Activated T-helper 2 cell treated with anti-CD3 and anti-CD28 coated beads, Interferon-gamma antibody, Interleukin-2, Interleukin-4, amounts not matched to agents 10 μg/mL and 5 μg/mL and 100 μg/mL, durations not matched to agents 14 hours and 24 hours and 36 hours (primary cell): ENCODE measurements at places on chromosomes 7 and 10. TPM values are rescaled to one million over a fixed set of nuclear protein-coding genes. Genes with fewer than 3 reads are reported as not detected.

- no peak for DNase-seq
Observed at GRCh38 chr7:132941905-132942304, 140.0 kb downstream of the CHCHD3 start.

Gene EBLN1
- not detected in 2 replicates for total RNA-seq

DNA sequence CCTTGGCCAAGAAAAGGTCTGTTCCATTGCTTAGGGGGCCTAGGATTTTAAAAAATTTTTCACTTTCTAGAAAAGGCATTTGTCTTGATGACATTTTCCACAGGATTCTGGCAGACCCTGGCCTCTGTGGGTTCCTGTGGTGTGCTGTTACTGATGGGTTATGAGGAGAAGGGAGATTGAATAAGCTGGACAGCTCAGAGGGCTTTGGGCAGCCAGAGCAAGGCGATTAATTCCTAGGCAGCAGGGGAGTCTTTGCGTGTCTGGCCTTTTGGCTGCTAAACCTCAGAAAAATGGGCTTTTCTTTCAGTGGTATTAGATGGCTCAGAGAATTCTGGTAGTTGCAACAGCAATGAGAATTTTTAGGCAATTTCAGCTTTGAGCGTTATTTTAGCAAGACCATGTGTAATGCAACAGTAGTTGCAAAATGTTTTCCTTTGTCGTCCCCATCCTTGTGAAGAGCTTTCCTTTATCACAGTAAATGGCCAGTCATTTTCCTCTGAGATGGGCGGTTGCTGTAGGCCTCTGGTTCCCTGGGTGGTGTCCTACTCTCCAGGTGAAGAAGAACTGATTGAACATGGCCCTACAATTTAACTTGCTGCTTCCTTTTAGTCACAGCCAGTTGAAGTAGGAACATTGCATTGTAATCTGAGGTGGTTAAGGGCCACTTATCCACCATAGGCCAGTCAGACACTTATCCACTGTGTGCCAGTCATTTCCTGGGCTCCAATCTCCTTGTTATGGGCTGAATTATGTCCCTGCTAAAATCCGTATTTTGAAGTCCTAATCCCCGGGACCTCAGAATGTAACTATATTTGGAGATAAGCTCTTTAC lies 43.2 kb downstream of the SH2D4B start:
- no peak for DNase-seq

Gene SPAG6
- total RNA-seq: 0.14 and 0.62 TPM in 2 replicates

Gene NCF1
- total RNA-seq: 0.52 and 0.90 TPM in 2 replicates

- DNase-seq: no peak
Observed at GRCh38 chr7:158432369-158433341, 155.0 kb downstream of the PTPRN2 start.

Gene RAMP3
- 0.14 TPM in 2 replicates for total RNA-seq

DNA sequence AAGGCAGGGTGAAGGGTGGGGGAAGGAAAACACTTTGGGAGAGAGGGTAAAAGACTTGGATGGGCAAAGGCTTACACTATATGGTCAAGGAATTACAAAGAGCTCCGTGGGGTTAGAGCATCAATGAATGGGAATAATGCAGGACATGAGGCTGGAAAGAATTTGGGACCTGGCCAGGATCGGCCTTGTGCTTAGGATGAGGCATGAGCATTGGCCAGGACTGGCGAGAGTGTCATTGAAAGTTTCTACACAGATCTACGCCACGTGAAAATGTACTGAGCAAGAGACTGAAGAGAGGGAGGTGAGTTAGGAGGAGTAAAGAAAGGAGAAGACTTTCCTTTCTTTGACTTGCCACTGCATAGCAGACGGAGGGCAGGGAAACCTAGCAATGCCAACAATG lies 142.8 kb downstream of the PTEN start:
- no peak for DNase-seq

Gene CCDC146
- total RNA-seq: 2.7 and 2.9 TPM in 2 replicates

Gene SYT15
- 1.5 TPM in 2 replicates for total RNA-seq

- DNase-seq: no peak
Observed at GRCh38 chr10:62613424-62613823, 191.1 kb upstream of the ADO start.

Gene ZNF138
- 7.9 and 8.1 TPM in 2 replicates for total RNA-seq

DNA sequence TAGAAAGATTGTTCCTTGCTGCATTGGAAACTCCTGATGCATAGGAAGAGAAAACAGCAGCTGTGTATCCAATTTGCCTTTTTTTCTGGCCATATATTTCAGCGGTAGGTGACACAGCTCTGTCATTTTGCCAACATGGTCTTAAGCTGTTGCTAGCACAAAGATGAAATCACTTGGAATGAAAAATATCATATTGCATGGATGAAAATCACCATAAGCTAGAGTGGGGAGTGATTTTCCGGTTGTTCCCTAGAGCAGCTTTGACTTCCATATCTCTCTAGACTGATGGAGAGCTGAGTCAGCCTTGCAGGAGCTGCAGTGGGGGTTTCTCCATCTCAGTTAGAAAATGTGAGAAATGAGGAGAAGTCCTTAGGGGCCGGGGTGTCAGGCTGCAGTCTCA lies 38.3 kb upstream of the BTBD16 start:
- DNase-seq: no peak

DNA sequence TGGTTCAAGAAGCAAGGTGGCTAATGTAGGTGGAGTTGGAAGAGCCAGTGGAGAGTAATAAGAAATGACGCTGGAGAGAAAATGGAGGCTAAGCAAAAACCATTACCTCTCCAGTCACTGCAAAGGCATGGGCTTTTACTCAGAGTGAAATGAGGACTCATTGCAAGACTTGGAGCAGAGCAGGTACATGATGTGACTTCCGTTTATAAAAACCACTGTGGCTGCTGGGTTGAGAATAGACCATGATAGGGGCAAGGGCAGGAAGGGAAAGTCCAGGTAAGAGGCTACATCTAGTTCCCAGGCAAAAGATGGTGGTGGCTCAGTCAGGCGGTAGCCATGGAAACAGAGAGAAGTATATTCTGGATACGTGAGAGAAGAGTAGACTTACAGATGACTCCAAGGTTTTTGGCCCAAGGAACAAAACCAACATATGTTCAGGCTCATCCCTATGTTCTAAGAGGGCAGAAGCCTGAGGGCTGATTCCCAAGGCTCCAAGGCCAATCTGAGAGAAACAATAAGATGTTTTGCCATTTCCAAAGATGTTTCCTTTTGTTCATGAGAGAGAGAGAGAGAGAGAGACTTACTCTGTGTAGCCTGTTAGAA lies 21.5 kb upstream of the PDE1C start:
- DNase-seq: no peak

DNA sequence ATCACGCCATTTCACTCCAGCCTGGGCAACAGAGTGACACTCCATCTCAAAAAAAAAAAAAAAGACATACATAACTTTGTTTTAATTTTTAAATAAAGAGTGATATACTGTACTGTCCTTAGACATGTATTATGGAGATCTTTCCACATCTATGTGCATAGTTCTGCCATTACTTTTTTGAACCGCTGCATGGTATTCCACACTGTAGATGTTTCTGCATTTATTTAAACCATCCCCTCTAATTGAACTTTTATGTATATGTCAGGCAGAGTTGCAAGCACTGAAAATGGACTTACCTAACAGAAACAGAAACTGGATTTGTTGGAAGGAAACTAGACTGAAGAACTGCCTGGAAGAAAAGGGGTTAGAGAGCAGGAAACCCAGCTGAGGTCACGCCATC lies 8.5 kb upstream of the ARHGAP19 start:
- no peak for DNase-seq

Gene PODXL
- 0.68 and 0.76 TPM in 2 replicates for total RNA-seq

- no peak for DNase-seq
Observed at GRCh38 chr7:148735141-148735540, 36.4 kb downstream of the CUL1 start.

DNA sequence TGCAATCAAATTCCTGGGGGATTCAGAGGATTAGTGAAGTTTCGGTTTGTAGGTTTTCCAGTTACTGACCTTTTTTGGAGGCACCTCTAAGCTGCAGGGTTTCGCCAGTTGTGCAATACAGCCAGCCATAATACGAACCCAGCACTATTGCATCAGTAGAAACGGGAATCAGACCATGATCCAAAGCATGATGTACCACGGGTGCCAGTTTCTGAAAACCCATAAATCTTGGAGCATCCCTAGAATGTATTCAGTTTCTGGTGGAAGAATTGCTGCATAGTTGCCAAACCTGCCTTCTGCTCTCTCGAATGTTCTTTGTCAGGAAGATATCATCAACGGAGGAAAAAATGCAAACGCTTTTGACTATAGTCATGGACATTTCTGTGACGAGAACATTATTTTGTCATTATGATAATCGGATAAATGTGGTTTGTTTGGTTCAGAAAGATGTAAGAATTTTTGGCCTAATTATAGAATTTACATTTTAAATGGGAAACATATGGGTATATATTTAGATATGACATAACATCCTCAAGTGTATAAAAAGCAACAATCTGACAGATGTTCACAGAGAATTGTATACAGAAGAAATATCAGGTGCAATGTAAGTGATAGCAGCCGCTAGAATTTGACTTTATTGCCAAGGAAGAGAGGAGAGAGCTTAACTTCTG lies 186.2 kb upstream of the PRKCQ start:
- DNase-seq: no peak

- DNase-seq: no peak
Observed at GRCh38 chr10:28812384-28813372, 135.4 kb downstream of the BAMBI start.

GRCh38 chr10:63720676-63721075 lies 199.5 kb downstream of the REEP3 start:
- DNase-seq: no peak

DNA sequence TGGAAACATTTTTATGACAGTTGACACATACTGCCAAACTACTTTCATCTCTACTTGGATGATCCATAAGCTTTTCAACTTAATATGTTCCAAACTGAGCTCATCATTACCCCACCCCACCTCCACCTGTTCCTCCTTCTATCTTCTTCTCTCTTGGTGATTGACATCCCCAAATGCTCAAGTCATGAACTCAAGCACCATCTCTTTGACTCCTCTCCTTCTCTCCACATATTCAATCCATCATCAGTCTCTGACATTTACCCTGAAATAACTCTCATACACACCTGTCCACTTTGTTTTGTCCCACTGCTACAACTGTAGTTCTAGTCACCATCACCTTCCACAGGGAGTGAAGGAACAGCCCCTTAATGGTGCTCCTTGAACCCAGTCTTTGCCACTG lies 43.3 kb downstream of the SGCE start:
- DNase-seq: no peak

Gene DKK1
- total RNA-seq: not detected in 2 replicates

Gene SORBS1
- total RNA-seq: 0.43 and 1.3 TPM in 2 replicates

DNA sequence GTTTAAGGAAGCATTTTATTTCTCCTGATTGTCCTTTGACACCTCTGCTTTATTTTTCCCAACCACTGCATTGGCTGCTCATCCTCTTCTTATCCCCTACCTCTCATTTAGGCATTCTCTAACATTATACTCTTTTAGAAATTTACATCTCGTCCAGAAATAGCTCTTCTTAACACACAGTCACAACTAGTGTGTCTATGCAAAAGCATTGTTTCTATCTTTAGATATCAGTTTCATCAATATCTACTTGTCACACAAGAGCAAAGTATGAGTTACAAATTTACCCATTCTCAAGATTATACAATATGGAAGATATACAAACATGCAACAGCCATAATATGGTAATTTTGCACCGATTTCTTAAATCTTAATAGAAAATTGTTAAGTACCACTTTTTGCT lies 35.7 kb upstream of the MDFIC start:
- DNase-seq: no peak

- DNase-seq: no peak
Observed at GRCh38 chr7:119969054-119969453, 303.9 kb upstream of the KCND2 start.

GRCh38 chr10:99667108-99667751 lies 7.9 kb downstream of the ENTPD7 start:
- DNase-seq: no peak

- no peak for DNase-seq
Observed at GRCh38 chr7:158595068-158595467, 7.4 kb upstream of the PTPRN2 start.

GRCh38 chr10:77286531-77287508 lies 350.8 kb downstream of the KCNMA1 start:
- DNase-seq: no peak

GRCh38 chr7:50791363-50791937 lies 8.8 kb upstream of the GRB10 start:
- DNase-seq: no peak

GRCh38 chr10:6607778-6608177 lies 27.7 kb upstream of the PRKCQ start:
- DNase-seq: no peak

GRCh38 chr7:102819151-102819550 lies 70.4 kb downstream of the FAM185A start:
- DNase-seq: no peak

GRCh38 chr10:130065251-130065650 lies 45.4 kb downstream of the C10orf143 start:
- no peak for DNase-seq

- no peak for DNase-seq
Observed at GRCh38 chr7:137040745-137041144, 172.3 kb downstream of the CHRM2 start.

Gene SDK1
- total RNA-seq: 0.48 and 1.2 TPM in 2 replicates

Gene PCBD1
- total RNA-seq: 72.0 and 73.8 TPM in 2 replicates
